ENCODE measurements at places on chromosomes 1 and 21.
A peak's percentile ranks its signal among the peaks of the same experiment; 100 is the strongest.

DNA sequence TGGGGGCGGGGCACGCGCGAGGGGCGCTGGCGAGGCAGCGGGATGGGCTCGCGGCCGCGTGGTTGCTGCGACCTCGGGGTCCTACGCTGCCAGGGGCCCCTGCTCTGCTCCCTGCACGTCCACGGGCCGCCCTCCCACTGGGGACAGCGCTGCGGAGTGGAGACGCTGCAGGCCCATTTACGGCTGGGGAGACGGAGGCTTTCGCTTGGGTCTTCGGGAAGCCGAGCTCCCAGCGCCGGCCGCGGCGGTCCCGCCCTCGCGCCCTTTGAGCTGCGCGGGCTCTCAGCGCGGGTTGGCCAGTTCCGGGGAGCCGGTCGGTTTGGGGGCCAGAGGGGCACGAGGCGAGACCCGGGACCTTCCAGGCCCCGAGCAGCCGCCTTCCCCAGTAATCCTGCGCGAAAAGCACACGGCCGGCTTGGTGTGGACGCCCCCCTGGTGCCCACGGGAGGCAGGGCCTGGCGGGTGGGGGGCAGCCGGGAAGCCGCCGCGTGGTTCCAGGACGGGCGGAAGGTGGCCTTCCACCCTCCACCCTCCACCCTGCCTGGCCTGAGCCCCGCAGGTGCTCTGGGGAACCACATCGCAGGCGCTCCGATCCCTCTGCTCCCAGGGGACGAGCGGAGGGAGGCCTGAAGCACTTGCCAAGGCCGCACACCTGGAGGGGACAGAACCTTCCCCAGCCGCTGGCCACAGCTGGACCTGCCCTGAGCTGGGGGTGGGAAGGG, 570 bp upstream of the PEX10 start:
- DNase-seq, result peak; percentile 85

DNA sequence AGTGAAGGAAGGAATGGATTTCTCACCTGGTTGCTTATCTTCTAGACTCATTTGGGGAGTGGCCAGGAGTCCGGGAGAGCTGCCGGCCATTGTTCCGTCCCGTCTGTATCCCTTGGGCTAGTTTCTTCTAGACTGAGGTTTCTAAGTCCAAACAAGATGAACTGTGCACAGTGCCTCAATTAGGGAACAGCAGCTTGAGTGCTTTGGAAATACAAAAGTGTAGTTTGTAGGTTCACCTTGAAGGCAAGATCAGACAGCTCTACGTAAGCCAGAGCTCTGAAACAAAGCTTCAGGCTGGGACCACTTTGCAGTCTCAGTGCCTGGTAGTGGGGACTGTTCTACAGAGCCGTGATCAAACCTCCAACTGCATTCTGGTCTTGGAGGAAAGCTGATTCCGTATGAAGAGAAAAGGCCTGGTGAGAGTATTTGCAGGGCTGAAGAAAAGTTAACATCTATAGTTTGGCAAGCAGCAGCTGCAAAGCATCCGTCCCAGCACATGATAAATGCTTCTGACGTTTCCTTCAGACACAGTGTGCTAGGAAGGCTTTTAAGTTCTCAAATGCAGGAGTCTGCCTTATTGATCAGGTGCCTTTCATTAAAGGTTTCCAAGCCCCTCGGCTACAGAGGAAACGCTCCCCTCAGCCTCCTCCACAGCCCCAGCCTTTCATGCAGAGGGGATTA, 432.8 kb downstream of the KIF26B start:
- DNase-seq, result no peak

- no peak for DNase-seq
These were observed 137.1 kb downstream of the AKT3 start for GRCh38 chr1:243712941-243713340.

DNA sequence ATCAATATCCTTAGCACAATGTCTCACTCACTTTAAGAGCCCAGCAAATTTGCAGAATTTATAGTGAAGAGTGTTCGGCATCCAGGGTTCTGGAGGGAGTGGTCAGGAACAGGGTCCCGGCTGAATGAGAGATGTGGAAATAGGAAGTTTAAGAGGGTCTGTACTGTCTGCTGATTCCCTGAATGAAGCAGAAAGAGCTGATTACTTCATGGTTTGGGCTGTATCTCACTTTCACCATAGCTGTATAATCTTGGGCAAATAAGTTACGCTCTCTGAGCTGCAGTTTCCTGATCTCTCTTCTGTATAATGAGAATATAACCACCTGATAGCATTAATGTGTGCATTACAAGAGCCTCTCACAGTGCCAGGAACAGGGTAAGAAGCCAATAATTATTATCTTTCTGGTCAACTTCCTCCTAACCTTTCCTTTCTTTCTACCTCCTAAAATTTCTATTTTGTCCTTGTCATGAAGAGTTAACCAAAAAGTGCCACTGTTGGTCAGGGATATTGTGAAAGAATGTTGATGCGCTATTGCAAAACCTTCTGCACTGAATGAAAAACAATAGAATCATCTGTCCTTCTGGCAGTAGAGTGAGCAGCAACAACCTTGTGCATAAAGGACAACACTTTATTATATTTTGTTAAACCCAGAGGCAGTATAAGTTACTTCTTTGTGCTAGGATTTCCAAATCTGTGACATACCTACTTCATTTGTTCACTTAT, 14.7 kb upstream of the PTGFR start:
- no peak for DNase-seq

- no peak for DNase-seq
These were observed 119.1 kb downstream of the ERG start for GRCh38 chr21:38379147-38379546.

DNA sequence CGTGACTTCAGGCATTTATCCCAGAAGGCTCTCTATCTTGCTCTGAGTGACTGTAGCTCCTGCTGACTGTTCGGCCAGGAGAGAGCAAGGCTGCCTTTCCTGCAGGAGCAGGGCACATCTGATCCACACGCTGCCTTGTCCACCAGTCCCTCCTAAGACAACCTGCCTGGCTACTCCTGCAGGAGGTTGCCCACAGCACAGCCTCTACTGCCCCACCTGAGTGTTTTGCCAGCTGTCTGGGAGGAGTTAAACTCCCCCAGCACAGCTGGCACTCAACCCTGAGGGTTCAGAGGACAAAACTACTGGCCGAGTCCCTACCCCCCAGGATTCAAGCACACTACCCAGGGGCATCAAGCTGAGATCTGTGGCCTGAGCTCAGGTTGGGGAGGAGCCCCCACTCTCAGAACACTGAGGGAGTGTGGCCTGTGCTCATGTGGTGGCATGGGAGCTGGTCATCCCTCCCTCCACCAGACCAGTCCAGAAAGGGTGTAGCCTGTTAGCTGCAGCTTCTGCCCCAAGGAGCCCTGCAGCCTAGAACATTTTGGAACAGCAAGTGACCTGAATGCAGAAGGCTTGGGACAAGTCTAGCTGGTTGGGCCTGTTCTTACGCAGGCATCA, 237.3 kb downstream of the SLC44A5 start:
- no peak for DNase-seq

DNA sequence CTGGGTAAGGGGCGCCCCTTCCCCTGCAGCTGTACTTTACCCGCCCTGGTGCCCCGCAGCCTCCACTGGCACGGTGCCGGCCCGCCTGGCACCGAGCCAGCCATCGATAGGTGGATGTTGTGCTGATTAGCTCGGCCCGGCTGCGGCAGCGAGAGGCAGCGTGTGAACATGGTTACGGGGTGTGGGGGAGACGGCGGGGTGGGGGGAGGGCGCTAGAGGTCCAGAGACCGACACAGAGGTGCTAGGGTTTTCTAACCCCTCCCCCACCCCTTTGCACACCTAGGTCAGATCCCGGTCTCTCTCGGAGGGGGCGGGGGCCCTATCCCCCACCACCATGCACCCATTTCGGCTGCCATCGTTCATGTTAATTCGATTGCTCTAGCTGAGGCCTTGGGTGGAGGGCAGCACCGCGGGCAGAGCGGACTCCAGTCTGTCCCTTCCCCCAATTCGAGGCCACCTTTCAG, 6.7 kb downstream of the EFNA4 start:
- peak; percentile 35 for DNase-seq

DNA sequence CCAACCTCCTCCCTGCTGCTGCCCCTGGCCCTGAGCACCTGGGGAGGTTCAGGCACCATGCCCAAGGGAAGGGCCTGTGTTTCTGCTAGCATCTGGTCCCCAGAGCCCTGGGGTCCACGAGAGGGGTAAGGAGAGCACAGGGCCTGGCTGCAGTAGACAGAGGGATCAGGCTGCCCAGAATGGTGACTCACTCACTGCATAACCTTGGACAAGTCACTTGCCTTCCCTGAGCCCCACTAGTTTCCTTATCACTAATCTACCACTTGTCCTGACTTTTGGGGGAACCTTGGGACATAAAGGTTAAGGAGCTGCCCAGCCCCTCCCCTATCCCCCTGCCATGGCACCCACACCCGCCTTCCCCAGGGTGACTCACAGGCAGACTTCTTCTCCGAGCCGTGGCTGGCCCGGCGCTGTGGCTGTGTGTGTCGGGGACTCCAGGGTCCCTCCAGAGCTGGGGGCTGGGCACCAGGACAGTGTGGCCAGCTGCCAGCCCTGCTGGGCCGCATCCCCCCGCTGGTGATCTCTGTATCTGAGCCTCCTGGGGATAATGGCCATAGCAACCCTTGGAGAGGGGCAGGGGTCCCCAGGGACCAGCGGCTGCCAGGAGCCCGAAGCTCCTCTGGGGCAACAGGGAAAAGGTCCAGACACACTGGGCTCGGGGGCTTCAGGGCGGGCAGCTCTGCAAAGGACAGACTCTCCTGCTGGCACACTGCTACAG, 4.0 kb downstream of the ARHGEF19 start:
- DNase-seq, result peak; percentile 19

DNA sequence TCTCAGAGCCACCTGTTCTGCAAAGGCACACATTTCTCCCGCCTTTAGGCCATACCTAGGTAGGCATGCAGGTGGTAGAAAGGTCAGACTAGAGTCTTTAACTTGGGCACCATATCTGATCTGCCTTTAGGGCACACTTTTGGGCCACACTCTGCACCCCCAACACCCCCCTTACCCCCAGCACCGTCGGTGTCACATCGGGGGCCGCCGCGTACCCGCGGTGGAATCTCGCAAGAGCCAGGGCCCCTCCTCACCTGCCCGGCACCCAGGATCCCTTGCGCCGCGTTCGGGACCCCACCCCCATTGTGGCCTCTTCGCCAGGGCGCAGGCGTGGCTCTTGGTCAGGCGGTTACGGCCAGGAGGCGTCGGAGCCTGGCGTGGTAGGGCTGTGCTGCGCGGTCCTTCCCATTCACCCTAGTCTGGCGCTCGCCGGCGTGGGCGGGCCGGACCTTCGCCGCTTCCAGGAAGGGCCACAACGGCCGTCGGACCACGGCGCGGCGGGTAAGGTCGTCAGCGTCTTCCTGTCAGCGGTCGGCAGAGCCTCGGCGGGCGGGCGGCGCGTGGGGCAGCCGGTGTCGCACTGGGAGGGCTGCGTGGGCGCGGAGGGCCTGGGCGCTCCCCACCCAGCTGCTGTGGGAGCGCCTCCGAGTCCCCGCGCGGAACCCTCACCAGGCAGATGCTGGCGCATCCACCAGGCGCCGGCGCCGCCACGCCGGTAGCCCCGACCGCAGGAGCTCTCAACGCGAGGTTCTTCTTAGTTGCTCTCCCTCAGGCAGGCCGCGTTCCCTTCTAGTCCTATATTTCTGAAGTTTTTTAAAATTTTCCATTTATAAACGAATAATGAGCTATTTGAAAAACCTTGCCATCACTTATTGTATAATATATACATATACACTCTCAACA, at the start of gene DNAH14:
Gene DNAH14 (plus strand): TSS at position 341 of the 903 bp plus-strand sequence. CDS start 23,028 bp downstream, outside the sequence.
- peak; percentile 92 for DNase-seq

- DNase-seq, result no peak
These were observed 1.7 kb upstream of the EPS15 start for GRCh38 chr1:51520700-51521248.

- peak; percentile 63 for DNase-seq
These were observed 248.4 kb downstream of the DENND1B start for GRCh38 chr1:197526736-197527371.

- DNase-seq, result peak; percentile 86
These were observed 462 bp upstream of the TLCD4 start for GRCh38 chr1:95116580-95117206.

- no peak for DNase-seq
These were observed 3.7 kb downstream of the AURKAIP1 start for GRCh38 chr1:1371364-1371745.

DNA sequence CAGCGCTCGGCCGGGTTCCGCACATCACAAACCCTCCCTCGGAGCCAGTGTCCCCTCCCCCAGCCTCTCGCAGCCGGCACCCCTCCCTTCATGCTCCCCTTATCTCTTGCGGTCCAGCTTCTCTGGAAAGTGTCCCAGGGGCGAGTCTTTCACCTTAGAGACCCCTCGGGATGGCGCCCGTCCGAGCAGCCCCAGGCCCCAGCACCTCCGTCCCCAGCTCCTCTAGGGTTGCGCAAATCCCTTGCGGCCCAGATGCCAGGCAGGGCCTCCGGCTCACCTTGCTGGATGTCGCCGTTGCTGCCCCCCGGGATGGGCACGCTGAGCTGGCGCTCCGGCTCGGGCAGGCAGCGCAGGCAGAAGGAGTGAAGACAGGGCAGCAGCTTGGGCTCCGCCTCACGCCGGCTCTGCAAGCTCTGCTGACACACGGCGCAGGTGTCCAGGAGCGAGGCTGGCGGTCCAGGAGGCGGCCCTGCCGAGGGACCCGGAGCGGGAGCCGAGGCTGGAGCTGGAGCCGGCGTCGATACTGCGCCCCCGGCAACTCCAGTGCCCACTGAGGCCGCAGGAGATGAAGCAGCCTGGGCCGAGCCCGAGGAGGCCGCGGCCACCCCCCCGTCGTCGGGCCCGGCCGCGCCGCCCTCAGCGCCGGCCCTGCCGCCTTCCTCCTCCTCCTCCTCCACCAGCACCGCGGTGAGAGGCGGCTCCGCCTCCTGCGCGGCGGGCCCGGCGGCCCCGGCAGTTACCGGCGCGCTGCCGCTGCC, 550 bp downstream of the TRIM33 start:
- DNase-seq, result peak; percentile 66

DNA sequence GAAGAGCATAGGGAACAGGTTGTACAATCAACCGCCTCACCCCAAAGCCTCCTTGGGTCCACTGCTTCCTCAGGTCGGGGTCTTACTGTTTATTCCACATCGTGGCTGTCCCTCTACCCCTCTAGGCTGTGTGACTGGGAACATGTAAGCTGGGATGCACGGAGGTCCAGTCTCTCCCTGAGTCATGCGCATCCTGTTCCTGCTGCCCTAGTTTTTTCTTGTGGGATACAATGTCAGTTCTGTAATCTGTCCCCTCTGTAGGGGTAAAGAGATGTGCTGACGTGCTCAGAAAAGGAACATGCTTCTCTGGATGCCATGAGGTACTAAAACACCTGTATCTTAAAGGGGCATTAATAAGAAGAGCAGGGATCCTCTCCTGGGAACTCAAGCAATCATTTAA, 66.2 kb downstream of the SLC45A1 start:
- DNase-seq, result no peak
